AG04449 (cell line): ENCODE measurements at places on chromosomes 11 and 22.

- DNase-seq = no peak
Measured at GRCh38 chr11:1761110-1761856, 2.4 kb downstream of the CTSD start.

DNA sequence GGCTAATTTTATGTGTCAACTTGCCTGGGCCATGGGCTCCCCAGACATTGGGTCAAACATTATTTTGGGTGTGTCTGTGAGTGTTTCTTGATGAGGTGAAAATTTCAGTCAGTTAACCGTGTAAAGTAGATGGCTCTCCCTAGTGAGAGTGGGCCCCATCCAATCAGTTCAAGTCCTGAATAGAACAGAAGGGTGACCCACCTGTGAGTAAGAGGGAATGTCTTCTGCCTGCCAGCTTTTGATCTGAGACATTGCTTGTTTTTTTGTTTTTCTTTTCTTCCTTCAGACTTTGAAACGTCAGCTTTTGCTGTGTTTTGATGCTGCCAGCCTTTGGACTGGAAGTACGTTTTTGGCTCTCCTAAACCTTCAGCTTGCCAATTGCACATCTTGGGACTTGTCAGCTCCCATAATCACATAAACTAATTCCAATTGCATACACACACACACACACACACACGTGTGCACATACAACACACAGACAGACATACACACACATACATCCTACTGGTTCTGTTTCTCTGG, 300.1 kb downstream of the CNTN5 start:
- DNase-seq = no peak

DNA sequence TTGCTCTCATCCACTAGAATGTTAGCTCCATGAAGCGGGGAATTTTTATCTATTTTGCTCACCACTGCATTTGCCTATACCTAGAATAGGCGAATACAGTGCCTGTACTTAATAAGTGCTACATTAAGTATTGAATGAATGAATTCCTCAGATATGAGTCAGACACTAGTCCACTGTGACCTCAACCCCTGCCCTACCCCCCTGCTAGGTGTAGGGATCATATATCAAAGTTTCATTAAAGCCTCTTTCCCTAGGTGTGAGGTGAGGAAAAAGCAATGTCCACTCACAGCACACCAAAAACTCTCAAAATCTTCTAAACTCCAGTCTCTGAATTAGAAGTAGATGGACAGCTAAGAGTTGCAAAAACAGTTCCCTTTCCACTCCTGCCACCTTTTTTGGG, 9.8 kb upstream of the PSMA1 start:
- no peak for DNase-seq

GRCh38 chr22:49626361-49627216, 201.1 kb downstream of the BRD1 start:
- DNase-seq = no peak

GRCh38 chr11:61543606-61544306, 35.2 kb downstream of the LRRC10B start:
- DNase-seq = no peak

- no peak for DNase-seq
Measured at GRCh38 chr11:833114-833791, 501 bp downstream of the CD151 start.

DNA sequence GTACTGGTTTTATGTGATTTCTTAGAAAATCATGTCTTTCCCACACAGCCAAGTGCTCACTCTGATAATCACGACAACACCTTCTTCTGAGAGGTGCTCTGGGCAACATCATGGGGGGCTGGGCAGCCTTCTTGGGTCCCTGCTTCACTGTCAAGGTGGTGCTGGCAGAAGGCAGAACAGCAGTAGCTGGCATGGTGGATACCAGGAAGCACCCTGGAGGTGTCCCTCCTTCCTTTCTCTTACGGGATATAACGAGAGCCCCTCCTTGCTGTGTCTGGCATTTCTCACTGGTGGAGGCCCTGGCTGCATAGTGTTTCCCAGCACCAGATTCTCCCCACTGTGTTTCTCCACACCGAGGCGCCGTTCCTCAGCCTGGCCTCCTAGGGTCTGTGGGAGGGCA, 60.9 kb downstream of the SCN3B start:
- no peak for DNase-seq

- DNase-seq = no peak
Measured at GRCh38 chr22:21646608-21647590, 4.8 kb downstream of the SDF2L1 start.

DNA sequence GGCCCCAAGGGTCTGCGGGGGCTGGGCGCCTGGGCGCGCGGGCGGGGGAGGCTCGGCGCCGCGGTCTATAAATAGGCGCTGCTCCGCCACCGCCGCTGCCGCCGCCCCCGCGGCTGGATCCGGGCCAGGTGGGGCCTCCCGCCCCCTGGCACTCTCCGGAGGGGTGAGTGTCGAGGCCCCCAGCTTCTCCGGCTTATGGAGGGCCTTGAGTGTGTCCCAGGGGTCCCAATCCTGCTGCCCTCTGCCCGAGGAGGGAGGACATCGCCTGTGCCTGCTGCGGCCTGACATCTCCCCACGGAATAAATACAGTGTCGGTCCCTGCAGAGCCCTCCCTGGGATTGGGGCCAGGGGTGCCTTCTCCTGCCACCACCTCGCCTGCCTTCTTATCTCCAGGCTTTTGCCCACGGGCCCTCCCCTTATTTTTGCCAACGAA, 4.3 kb upstream of the GP1BB start:
- no peak for DNase-seq

DNA sequence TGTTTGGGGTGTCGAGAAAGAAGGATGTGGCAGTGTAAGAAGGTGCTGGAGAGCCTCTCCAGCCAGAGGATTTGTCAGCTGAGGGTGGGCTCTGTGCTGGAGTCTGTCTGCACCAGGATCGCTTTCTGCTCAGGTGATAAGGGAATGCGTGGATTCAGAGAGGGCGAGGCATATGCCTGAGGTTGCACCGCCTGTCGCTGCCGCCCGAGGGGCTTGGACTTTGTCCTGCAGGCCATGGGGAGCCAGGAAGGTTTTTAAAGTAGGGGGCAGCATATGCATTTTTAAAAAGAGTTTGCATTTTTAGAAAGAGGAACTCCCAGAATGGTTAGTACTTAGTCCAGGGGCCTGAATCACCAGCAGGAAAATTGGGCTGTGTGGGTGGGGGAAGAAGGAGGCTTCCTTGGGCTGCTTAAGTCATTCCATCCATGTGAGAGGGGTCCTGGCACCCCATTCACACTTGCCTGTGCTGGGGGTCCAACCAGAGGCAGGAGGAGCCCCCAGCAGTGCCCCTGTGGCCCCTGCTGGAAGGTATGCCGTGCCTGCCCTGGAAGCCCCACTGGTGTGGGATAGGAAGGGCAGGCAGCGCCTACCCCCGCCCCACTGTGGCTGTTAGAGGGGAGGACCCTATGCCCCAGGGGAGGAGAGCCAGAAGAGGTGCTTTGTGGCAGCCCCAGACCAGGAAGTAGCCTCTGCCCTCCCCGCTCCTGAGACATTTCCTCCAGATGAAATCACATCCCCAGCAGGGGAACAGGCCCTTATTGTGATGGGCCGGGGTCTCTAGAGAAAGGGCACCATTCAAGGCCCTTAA, 35.8 kb upstream of the MYRF start:
- DNase-seq = no peak

DNA sequence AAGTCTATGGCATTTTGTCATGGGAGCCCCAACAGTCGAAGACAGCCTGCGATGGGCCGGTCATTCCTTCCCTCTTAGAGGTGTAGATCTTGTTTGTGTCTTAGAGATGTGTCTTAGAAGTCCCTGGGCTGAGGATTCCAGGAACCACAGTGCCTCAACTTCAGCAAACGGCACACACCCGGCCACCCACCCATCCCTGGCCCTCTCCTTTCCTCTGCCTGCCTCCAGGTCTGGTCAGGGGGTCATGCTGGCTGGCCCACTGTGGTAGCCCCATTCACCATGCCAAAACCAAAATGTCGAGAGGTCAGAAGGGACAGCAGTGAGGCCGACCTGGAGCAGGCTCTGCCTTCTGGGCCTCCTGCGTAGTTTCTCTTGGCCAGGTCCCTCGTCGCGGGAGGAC, 857.9 kb downstream of the TBC1D22A start:
- DNase-seq = no peak

- no peak for DNase-seq
Measured at GRCh38 chr22:26565889-26566288, 24.0 kb downstream of the TPST2 start.

GRCh38 chr11:38448284-38448683, 1850.2 kb upstream of the RAG2 start:
- no peak for DNase-seq

DNA sequence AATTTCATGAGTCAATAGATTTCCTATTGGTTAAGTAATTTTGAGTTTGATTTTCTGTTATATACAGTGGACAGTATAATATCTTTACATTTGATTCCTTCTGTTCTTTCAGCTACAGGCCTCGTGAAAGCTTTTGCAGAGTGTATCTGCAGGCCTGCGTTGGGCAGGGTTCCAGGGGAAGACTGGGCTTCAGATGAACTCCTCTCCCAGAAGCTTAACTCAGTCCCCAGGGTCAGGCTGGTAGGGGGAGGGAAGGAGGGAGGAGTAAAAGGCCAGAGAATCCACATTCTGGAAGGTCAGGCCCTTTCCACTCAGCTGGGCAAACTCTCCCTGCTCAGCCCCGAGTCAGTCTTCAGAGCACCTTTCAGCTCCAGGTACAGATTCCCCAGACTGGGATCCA, 100.4 kb upstream of the NECTIN1 start:
- DNase-seq = no peak

GRCh38 chr11:46291441-46292150, 14.1 kb downstream of the CREB3L1 start:
- DNase-seq = no peak

GRCh38 chr11:10461276-10461790, 6.3 kb downstream of the AMPD3 start:
- no peak for DNase-seq

DNA sequence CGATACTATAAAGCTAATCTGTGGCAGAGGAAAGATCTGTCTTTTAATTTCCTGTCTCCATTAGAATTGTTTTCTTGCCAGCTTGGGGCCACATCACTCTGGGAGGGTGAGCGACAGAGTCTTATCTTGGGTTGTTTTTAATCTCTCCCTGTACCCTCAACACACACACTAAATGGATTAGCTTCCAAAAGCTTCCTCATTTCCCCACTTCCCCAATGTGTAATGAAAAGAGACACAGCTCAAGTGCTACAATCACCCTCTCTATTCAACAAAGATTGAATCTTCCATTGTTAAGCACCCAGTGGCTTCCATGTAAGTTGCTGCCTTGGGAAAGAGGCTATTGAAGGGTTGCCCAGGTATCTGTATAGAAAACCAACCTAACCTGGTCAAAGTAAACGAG, 6.1 kb upstream of the ASCL3 start:
- DNase-seq = no peak

- DNase-seq = no peak
Measured at GRCh38 chr11:125272821-125273220, 108.3 kb downstream of the PKNOX2 start.

DNA sequence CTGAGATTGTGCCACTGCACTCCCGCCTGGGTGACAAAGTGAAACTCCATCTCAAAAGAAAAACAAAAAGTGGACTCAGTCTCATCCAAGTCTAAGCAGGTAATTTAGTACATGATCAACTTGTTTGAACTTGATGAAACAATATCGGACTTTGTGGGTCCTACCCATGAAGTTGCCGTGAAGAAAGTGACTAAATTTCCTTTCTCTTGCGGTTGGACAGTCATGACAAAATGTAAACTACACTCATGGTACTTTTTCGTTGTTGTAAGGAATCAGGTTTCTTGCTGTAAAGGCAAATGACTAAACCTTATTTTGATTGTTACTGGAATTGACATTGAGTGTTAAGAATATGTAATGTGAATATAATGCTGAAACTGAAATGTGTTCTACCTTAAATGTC, 164.5 kb upstream of the PLET1 start:
- DNase-seq = no peak

- DNase-seq = no peak
Measured at GRCh38 chr11:31805037-31805628, 6.0 kb downstream of the PAX6 start.
